ENCODE measurements at places on chromosomes 3 and 15. TPM values are rescaled to one million over a fixed set of nuclear protein-coding genes. Genes with fewer than 3 reads are reported as not detected.

GOLGA6L10 gene
- 10.4 TPM for total RNA-seq

FAM43A gene
- 23.7 TPM for total RNA-seq

CAPN7 gene
- total RNA-seq: 68.4 TPM

GOLGA8S gene
- not detected for total RNA-seq

- DNase-seq: peak; percentile 51
Observed at GRCh38 chr3:120198305-120198878, 86.6 kb downstream of the GPR156 start.

DNA sequence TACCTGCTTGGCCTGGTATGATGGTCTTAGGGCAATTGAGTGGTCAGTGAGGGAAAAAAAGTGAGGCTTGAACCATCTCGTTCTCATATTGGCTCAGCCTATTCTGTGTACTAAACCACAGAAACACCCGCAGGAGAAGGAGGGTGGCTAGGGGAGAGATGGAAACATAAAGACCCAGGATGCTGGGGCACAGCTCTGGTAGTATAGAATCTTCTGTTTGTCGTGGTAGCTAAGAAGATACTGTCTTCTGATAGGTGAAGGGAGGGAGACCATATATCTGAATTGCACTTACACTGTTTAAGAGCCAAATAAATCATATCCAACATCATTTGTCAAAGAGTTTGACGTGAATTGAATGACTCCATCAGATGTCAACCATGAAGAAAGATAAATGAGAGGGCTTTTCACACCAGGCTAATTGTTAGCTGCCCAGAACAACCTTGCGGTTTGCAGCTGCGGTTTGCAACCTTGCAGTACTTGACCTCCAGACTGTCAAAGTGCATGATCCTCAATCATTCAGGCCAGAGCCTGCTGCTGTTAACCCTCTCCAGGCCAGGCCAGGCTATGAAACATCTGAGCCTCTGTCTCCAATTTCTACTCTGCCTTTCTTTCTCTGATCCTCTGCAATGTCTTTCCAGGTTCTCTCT lies 40.9 kb upstream of the PIK3R4 start:
- no peak for DNase-seq

- no peak for DNase-seq
Observed at GRCh38 chr3:14366248-14366647, 36.2 kb upstream of the SLC6A6 start.

DNA sequence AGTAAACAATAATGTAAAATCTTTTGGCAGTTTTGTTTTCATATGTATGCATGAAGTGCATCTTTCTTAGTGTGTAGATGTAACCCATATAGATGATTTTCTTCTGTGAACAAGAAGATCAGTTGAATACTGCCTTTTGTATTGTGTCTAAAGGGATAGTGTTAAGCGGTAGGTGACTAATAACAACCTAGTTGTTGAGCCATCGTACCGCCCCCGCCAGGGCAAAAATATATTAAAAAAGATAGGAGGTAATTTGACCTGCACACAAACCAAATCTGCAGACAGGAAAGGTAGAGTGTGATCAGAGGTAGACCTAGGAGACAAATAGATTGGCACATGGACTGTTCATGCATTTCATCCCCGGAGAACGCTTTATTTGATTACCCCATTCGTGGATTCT lies 3.3 kb upstream of the GMNC start:
- DNase-seq: no peak

- DNase-seq: no peak
Observed at GRCh38 chr3:152243721-152244516, 24.8 kb upstream of the MBNL1 start.

DNA sequence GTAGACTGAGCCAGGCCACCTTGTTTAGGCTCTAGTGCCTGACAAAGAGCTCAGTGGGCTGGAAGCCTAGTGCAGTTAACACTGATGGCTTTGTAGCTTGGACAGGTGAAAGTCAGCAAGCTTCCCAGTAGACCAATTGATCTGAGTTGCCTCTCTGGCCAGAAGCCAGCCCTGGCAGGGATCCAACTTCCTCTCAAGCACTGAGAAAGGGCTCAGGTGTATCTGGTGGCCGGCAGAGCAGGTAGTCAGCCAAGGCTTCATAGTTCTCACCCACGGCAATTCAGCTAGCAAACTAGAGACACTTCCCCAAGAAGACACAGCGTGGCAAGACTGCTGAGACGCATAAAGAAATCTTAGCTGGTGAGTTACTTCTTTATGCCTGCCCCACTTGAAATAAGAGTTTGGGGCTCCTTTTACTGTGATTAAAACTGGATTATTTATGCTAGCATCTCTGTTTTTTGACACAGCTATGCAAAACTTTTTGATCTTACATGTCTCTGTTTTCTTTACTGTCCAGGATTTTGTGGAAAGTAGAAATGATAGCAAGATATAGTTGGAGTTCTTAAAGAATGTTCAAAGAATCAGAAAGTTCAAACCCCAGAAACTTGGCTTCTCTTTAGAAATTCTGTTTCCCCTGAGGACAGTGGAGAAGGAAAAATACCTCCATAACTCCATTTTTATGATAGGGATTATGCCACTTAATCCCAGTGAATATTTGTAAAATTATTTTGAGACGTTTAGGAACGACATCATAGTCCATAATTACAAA lies 8.4 kb upstream of the CA12 start:
- peak; percentile 90 for DNase-seq

DNA sequence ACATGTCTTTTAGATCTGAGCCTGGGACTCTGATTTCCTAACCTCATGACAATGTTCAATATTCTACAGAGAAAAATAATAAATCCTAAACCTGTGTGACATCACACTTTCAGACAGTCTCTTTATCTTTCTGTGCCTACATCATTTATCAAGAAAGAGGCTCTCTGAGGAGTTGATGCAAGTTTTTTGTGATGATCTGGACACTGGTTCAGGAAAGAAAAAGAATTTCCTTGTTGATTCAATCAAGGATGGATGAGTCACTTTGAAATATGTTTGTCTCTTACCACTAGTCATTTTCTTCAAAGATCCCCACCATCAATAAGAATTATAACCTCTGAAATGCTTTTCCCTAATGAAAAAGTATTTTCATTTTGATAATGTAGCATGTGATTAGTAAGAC lies 404.6 kb downstream of the WDR72 start:
- no peak for DNase-seq
